ENCODE measurements at places on chromosomes 5 and 9.

- DNase-seq: no peak
Measured at GRCh38 chr9:138117101-138117750, 239.6 kb downstream of the CACNA1B start.

GRCh38 chr9:100689635-100690034 is 111.8 kb downstream of the CAVIN4 start:
- DNase-seq: no peak

- DNase-seq: no peak
Measured at GRCh38 chr5:156155598-156155997, 171.4 kb upstream of the SGCD start.

DNA sequence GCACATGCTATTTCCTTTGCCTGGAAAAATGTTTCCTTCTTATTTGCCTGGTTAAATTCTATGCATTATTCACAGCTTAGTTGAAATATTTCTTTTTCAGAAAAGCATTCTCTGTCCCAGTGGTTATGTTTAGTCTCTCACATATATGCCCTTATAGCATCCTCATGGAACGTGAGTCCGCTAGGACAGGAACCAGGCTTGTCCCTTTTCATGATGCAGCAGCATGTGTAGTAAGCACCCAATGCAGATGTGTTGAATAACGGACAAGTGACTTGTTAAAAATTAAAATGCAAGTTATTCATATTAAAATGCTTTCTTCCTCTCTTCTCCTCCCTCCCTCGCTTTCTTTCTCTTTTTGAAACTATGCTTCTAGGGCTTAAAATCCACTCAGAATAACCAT is 349.3 kb downstream of the GLIS3 start:
- DNase-seq: no peak

- DNase-seq: no peak
Measured at GRCh38 chr5:72266862-72267261, 53.2 kb downstream of the MRPS27 start.

- no peak for DNase-seq
Measured at GRCh38 chr9:134827993-134828392, 52.6 kb upstream of the FCN2 start.

- no peak for DNase-seq
Measured at GRCh38 chr5:65481171-65481581, 544 bp downstream of the ADAMTS6 start.

DNA sequence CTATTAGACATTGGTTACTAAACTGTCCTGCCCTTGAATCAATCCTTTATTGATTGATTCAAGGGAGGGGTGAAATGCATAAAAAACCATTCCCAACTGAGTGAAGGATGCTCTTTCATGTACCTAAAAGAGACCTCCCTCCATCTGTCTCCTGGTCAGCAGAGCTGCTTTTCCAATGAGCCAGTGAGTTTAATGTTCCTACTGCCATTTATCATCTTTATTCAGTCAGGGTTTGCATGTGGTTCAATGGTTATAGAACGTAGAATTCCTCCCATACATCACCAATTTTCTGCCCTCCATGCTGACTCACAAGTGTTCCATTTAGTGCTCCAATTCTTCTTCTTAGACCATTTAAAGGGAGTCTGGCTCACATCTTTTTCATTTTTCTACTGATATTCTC is 199.1 kb upstream of the PCSK5 start:
- no peak for DNase-seq

DNA sequence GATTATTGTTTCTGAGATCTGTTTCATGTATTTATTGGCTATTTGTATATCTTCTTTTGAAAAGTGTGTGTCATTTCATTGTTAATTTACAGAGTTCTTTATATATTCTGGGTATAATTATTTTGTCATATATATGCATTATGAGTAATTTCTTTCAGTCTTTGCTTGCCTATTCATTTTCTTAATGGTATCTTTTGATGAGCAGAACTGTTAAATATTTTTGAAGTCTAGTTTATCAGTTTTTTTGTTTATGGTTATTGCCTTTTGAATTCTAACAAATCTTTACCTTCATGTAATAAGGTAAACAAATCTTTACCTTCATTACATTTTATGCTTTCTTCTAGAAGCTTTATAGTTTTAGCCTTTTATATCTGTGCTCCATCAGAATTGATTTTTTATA is 66.4 kb downstream of the CSNK1G3 start:
- no peak for DNase-seq

DNA sequence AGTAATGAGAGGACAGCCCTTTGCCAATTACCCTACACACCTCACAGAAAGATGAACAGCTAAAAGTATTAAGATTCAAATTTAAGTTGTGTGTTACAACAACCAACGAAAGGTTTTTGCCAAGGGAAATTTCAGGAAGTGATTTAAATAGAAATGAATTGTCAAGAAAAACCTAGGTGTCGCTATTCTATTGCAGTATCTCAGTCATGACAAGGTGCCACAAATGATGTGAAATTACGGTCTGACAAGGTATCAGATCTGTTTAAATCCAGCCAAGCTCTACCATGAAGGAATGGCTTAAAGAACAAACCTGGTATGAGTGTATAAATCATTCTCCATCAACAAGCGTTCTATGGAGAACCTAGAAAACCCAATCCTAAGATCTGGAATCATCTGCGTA is 189.7 kb downstream of the ATPSCKMT start:
- DNase-seq: no peak

- no peak for DNase-seq
Measured at GRCh38 chr5:1734271-1734907, 65.2 kb downstream of the MRPL36 start.

- DNase-seq: no peak
Measured at GRCh38 chr5:42923710-42924109, 112.0 kb upstream of the SELENOP start.

DNA sequence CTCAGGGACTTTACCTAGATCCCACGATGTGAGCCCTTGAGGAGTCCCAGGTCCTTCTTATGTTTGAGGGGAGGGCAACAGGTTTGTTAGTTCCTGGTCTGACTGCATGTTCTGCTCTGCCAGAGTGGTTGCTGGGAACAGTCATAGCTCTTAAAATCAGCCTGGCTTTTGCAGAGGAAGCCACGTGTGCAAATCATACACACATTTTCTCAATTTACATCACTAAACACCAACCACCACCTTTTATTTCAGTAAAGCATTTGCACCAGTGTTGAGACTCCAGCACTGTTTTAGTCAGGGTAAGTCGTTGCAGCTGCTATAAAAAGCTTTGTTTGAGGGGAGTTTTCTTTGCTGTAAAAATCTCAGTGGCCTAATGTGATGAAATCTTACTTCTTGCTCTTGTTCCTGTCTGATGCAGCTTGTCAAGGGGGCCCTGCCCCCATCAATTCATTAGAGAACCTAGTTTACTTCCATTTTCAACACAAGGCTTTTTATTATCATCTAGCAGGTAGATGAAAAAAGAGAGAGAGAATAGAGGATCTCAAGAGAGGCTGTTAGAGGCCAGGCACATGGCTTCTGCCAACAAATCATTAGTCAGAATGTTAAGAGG is 70.3 kb upstream of the VCAN start:
- DNase-seq: no peak

GRCh38 chr5:140131967-140132409 is 6.3 kb downstream of the IGIP start:
- no peak for DNase-seq

DNA sequence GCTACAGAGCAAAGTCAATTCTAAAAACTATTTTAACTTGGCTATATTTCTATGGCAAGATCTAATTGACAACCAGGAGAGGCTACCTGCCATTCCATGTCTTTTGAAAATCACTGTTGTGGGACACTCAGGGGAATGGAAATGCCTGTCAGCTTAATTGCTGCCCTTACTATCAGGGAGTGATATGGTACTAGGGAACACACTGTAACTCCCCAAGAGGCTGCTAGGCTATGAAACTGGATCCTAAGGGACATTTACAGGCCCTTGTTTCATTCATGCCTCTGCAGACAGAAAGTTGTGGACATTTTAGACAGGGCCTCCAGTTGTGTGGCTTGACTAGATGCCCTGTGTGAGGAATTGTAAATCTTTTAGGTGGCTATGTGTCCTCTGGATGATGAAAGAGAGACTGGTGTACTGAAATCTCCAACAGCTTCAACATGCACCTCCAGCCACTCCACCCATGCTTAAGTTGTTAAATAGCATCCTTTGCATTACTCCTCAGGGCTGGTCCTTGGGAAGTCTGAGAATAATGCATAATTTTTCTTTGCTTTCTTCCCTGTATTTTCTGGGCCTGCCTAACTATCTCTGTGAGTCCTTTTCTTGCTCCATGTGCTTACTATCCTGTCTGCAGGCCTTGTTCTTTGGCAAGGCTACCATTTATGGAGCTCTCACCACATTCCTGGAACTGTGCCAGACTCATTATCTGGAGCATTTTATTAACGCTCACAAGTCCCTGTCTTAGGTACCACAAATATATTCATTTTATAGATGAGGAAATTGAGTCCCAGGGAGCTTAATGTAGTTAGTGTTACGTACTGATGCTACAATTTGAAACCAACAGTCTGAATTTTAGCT is 3.2 kb downstream of the MROH2B start:
- no peak for DNase-seq

GRCh38 chr5:56575821-56576220 is 239.5 kb upstream of the MAP3K1 start:
- no peak for DNase-seq

DNA sequence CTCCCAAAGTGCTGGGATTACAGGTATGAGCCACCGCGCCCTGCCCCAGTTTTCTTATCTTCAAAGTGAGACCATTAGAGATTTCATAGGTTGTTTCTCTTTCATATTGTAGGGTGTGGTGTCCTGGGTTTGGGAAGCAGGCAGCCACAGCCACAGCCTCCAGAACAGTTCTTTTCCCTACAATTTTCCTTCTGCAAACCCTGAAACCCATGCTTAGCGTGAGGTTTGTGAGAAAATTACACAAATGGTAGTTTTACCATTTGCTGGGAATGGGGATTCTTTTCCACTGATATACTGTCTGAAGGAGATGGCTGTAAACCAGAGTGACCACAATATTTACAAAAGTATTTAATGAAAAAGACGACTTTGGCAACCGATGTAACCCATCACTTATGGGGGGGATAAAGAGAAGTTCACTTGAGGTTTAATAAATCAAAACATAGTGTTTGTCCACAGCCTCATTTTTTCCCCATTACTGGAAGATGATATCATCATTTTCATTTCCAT is 26.7 kb upstream of the ECM2 start:
- DNase-seq: no peak

- DNase-seq: no peak
Measured at GRCh38 chr9:10071579-10071978, 541.2 kb downstream of the PTPRD start.

DNA sequence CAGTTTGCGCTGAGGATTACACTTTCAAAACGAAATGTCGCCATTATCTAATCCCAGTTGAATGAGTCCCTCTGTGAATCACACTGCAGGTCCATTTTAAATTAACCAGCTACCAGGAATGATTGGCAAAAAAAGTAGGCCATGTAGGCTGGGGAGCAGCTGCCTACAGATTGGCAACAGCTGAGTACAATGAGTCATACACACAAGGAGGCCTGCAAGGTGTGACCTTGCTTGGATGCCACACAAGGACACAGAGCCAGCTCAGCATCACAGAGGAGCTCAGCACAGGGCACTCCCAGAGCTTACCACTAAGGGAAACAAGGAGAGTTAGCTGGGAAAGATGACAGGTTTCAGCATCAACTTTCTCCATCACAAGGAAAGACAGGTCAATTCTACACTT is 12.9 kb downstream of the HAVCR1 start:
- DNase-seq: no peak

DNA sequence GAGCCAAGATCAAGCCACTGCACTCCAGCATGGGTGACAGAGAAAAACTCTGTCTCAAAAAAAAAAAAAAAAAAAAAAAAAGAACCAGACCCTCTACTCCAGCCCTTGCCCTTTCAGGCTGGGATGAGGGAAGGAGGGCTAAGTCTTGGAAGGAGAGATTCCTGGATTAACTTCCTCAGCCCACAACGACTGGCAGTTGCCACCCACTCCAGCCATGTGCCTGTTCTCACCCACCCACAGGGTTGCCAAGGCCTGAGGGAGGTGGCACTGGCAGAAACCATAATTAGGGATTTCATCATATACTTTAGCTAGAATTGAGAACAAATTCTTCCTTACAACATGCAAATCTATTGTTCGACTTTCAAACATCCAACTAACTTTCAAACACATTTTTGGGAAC is 87.8 kb upstream of the SLC30A5 start:
- no peak for DNase-seq

DNA sequence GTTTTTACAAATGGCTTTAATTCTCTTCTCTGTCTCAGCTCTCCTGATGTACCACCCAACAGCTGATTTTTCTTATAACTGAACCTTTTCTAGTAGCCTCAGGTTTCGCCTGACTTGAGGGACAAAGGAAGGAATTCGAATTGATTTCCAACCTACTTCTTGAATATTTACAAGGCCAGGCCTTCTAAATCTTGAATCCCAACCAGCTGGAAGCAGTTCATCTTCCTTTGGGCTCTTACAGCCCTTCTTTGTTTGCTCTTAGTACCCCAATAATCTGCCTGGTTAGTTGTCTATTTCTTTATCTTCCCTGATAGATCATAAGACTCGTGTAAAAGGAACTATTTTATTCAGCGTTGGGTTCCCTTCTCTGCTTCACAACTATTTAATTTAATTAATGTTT is 95.9 kb downstream of the NLN start:
- no peak for DNase-seq

GRCh38 chr5:59267033-59267432 is 626.5 kb downstream of the PDE4D start:
- no peak for DNase-seq

- DNase-seq: no peak
Measured at GRCh38 chr5:141969783-141970771, 1.2 kb downstream of the RNF14 start.

DNA sequence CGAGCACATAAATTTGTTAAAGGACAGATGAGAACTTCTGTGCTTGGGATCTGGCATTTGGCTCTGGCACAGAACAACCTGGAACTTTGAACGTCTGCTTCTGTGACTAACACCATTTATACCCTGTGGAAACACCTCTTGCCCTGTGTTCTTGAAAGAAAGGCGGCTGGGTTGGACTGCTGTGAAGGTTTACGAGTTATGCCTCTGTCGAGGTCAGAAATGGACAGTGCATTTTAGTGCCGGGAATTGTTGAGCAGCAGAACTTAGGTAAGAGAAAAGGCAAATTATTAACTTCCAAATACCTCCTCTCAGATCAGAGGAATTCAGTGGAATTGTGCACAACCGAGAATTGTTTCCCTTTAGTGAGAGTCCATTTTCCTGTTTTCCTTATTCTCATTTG is 14.1 kb upstream of the INIP start:
- DNase-seq: no peak

GRCh38 chr5:33075731-33076130 is 364.6 kb downstream of the NPR3 start:
- DNase-seq: no peak

- DNase-seq: no peak
Measured at GRCh38 chr5:80114860-80115259, 79.7 kb downstream of the THBS4 start.

Measured in T-helper 9 cell (primary cell).